ENCODE measurements at places on chromosomes 3 and 15. TPM values are rescaled to one million over a fixed set of nuclear protein-coding genes. Genes with fewer than 3 reads are reported as not detected.
A peak's percentile ranks its signal among the peaks of the same experiment; 100 is the strongest.

GRCh38 chr3:191342006-191342405 lies 11.7 kb upstream of the UTS2B start:
- DNase-seq: no peak

GRCh38 chr15:92322566-92323355 lies 70.9 kb upstream of the ST8SIA2 start:
- no peak for DNase-seq

DNA sequence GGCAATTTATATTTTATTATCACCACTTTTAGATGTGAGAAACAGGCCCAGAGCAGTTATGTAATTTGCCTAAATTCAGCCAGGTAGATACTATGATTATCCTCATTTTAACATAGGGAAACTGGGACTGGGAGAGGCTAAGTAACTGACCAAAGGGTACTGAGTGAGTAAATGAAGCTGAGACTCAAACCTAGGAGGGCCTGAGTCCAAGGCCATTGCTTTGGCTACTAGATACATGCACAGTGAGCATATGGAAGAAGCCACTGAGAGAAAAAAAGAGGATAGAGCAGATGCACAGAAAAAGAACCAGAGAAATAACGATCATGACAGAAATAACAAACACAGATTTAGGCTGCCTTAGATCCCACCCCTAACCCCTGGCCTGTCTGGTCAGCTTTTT lies 33.6 kb downstream of the USF3 start:
- DNase-seq: no peak

GRCh38 chr15:74648051-74648842 lies 32.6 kb downstream of the CLK3 start:
- no peak for DNase-seq

GHSR gene
- not detected for total RNA-seq

GRCh38 chr3:175606650-175607318 lies 747.6 kb downstream of the NAALADL2 start:
- DNase-seq: no peak

GRCh38 chr15:42504631-42505030 lies 9.2 kb downstream of the SNAP23 start:
- no peak for DNase-seq

STRIT1 gene
- not detected for total RNA-seq

GRCh38 chr15:43859546-43859945 lies 32.7 kb downstream of the WDR76 start:
- no peak for DNase-seq

GRCh38 chr15:67480741-67481140 lies 40.2 kb upstream of the C15orf61 start:
- DNase-seq: no peak

GRCh38 chr3:133246119-133246518 lies 153.7 kb upstream of the BFSP2 start:
- no peak for DNase-seq

RASGRP1 gene
- 102 TPM for total RNA-seq

GRCh38 chr3:16883723-16884083 lies 1.1 kb upstream of the PLCL2 start:
- no peak for DNase-seq

GRCh38 chr3:87268646-87269211 lies 7.7 kb downstream of the POU1F1 start:
- no peak for DNase-seq

GRCh38 chr3:152298393-152299248 lies 29.9 kb downstream of the MBNL1 start:
- peak; percentile 69 for DNase-seq

- peak; percentile 92 for DNase-seq
Measured at GRCh38 chr15:43492673-43493601, at the start of gene TP53BP1. Gene TP53BP1, minus strand, starts transcription at chr15:43493156. Its CDS starts 113 bp downstream, at chr15:43493043.

CNTN3 gene
- total RNA-seq: not detected

- no peak for DNase-seq
Measured at GRCh38 chr3:192409838-192410683, 317.3 kb downstream of the FGF12 start.

GRCh38 chr3:152307829-152308474 lies 39.2 kb downstream of the MBNL1 start:
- DNase-seq: no peak

FANCD2OS gene
- not detected for total RNA-seq

MCTP2 gene
- total RNA-seq: 31.4 TPM

DNA sequence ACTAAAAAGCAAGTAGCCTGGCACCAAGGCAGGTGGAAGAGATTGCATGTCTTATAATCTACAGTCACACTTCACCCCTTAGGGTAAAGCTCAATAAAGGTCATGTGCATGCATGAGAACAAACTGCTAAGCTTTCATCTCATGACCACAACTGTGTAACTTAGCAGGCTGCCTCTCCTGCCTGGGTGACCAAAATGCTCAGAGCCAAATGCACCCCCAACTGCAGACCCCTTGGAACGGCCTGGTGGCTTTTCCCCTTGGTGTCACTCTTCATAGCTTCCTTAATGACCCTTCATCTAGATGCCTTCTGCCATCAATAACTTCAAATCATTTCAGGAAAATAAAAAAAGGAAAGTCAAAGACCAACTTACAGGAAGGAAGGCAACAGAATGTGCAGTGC lies 88.1 kb downstream of the ADAMTS17 start:
- no peak for DNase-seq

GOLGA6L22 gene
- not detected for total RNA-seq

DNA sequence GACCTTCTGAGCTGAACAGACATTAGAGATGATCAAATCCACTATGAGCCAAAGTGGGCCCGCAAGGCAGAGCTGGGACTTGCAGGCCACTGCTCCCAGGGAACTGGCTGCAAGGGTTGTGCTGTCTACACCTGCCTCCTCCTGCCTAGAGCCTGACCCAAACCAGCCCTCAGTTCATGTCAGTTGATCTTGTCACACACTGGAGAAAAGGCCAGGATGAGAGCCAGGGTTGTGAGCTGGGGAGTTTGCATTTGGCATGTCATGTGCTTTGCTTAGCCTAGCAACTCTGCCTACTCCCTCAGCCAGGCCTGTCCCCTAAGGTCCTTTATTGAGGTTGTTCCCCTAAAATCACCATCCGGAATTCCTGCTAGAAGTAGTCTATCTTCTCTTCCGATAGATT lies 67.8 kb downstream of the RAB11A start:
- no peak for DNase-seq

DNA sequence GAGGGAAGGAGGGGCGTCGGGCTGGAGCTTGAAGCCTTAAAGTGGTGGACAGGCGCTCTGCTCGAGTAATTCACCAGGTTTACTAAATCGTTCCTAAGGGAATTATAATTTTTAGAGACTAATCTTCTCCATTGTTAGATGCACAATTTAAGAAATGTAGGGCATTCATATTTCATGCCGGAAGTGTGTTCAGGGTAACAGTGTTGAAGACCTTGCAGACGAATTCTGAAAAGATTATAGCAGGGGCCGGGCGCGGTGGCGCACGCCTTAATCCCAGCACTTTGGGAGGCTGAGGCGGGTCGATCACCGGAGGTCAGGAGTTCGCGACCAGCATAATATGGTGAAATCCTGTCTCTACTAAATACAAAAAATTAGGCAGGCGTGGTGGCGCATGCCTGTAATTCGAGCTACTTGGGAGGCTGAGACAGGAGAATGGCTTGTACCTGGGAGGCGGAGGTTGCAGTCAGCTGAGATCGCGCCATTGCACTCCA lies 365 bp upstream of the GTF2A2 start:
- peak; percentile 57 for DNase-seq

DNA sequence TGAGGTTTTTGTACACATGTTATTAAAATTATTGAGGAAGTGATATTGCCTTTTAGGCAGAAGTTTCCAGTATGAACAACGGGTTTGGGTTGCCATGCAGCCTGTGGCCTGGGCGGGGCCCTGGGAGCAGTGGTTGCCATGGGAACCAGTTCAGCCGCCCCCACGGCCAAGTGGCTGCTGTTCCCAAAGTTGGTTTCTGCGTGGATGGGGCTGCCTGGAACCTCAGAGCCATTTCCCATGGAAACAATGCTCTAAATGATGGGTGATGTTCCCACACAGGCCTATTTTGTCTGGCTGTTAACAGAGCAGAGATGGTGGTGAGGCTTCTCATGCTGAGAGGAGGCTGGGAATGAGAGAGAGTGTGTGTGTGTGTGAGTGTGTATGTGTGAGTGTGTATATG lies 19.5 kb downstream of the MRAS start:
- no peak for DNase-seq

C2CD4B gene
- 0.16 TPM for total RNA-seq

- DNase-seq: no peak
Measured at GRCh38 chr3:154123906-154124305, 2.7 kb downstream of the ARHGEF26 start.

GRCh38 chr3:123735456-123735855 lies 148.7 kb downstream of the MYLK start:
- no peak for DNase-seq

P2RY1 gene
- 0.82 TPM for total RNA-seq

GRCh38 chr3:9088441-9089353 lies 125.4 kb upstream of the RAD18 start:
- DNase-seq: no peak

DNA sequence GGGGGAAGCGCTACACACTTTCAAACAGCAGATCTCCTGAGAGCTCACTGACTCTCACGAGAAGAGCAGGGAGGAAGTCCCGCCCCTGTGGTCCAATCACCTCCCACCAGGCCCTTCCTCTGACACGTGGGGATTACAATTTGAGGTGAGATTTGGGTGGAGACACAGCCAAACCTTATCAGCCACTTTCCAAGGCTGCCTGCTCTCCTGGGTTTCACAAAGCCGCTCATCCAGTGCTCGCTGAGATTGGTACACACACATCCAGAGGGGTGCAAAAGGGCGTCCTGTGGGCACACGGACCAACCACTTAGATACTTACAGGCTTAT lies 23.1 kb downstream of the XXYLT1 start:
- DNase-seq: no peak
